Esophagus squamous epithelium (tissue), 5 donors: ENCODE measurements at places on chromosomes 6 and 20.

DNA sequence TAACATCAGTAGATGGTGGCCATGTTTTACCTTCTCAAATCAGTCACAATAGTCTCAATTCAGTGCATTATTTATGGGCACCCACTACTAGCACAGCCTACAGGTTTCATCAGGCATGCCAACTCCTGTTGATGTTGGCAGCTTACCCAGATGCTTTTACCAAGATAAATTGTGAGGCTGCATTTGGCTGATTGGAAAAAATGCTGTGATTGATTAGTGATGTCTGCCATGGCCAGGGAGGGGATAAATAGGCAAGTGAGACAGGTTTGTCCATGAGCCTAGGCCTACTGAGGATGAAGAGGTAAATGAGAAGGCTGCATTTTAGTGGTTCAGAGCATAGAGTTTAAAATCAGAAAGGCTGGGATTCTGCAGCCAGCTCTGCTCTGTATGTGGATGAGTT, 227.1 kb downstream of the NFATC2 start:
- no peak for DNase-seq

GRCh38 chr6:157049133-157049532, 272.0 kb downstream of the ARID1B start:
- no peak for DNase-seq

GRCh38 chr6:150334790-150335783, 33.7 kb upstream of the IYD start:
- DNase-seq = no peak

DNA sequence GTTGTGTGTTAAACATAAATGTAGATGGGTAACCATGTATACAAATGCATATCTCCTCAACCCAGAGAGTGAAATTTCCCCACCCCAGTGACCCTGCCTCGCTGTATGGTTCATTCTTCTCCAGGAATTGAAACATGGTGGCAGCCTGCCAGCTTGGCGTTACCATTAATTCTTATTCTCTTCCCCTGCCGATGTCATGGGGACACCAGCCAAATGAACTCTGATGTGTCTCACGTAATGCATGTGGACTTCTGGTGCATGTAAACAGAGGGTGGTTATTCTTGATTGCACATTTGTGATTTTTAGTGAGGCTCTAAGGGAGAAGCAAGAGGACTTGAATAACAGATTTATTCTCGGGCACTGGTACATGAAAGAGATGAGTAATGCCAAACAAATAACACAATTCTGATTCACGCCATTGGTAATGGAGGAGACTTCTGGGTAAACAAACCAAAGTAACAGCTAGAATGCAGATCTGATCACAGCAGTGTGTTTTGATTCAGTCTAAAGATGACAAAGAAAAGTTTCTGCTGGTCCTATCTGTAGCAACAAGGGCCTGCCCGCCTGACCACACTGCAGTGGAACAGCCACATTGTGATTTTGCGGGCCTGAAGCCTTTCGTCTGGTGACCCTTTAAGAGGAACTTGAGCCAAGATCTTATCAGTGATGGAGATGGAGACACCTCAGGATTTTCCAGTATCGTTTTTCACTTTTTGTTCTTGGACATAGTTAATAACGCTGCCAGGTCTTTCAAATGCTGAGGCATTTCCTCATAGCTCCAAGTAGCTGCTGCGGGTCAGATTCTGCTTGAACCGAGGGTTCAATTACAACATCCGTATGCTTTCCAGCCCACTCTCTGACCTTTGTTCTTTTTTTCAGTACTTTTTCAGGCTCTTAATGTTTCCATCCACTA, 171.8 kb upstream of the AKAP12 start:
- DNase-seq = no peak

DNA sequence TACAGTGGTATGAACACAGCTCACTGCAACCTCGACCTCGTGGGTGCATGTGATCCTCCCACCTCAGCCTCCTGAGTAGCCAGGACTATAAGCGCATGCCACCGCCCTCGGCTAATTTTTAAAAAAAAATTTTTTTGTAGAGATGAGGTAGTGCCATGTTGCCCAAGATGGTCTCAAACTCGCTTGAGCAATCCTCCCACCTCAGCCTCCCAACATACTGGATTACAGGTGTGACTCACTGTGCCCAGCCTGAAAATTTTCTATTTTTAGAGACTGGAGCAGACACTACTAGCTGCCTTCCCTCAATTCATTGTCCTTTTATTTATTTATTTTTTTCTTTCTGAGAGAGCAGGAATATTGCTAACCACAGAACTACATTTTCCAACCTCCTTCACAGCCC, 20.3 kb upstream of the GTF3C6 start:
- DNase-seq = no peak

GRCh38 chr6:74755778-74756177, 450.1 kb downstream of the COL12A1 start:
- no peak for DNase-seq

GRCh38 chr20:56409956-56410355, 2.1 kb upstream of the CASS4 start:
- no peak for DNase-seq

- DNase-seq = no peak
Measured at GRCh38 chr20:55160037-55160436, 684.6 kb downstream of the DOK5 start.

GRCh38 chr20:49561806-49562205, 6.1 kb downstream of the PTGIS start:
- no peak for DNase-seq

GRCh38 chr6:111326563-111326962, 156.5 kb downstream of the REV3L start:
- no peak for DNase-seq

- no peak for DNase-seq
Measured at GRCh38 chr6:154763650-154764049, 30.4 kb downstream of the SCAF8 start.

DNA sequence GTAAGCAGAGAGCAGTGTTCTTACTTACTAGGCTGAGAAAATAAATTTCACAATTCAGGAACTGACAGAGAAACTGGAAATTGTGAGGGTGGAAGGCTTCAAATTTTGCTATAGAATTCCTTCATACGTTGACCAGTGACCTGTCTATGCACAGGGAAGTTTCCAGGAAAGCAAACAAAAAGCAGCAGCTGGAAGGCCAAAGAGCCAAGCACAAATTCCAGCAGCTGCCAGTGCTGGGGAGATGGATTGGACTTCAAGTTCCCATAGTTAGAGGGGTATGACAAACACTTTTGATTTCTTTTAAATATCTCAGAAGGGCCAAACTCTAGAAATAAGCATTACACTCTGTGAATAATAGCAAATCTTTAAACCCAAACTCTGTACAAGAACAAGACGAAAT, 299.1 kb upstream of the KCNQ5 start:
- DNase-seq = no peak

DNA sequence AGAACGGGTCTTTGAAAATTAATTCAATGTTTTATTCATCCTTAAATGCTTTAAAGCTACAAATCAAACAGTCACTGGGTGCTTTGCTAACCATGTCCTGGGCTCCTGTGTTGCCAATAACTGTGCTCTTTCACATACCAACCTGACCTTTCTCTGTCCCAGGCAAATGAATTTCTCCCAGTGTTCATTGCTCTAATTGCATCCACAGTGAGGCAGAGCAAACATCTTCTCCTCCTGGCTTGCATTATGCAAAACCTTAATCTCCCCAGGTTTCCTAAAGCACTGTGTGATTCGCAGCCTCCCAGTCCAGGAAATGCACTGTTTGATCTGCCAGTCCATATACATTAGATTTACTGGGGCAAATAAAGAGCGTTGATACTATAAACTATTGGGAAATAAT, 219.0 kb downstream of the PREX1 start:
- no peak for DNase-seq

DNA sequence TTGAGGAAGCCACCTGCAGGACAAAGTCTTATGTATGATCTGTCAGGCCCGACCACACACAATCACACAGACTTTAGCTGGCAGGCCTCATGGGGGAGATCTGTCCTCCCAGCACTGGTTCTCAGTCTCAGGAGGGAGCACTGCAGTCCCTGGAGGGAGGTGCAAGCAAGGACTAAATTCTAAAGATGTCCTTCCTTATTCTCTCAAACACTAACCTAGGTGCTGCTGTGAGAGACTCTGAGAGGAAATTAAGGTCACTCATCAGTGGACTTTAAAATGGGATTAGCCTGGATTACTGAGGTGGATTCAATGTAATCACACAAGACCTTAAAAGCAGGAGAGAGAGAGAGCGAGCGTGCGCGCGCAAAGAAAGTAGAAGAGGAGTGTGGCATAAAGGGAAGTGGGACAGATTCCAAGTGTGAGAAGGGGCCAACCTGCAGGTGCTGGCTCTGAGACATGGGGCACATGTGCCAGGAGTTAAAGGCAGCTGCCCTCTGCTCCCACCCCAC, 14.3 kb downstream of the GLO1 start:
- DNase-seq = no peak

GRCh38 chr6:125534430-125535263, 214.8 kb upstream of the HEY2 start:
- no peak for DNase-seq

DNA sequence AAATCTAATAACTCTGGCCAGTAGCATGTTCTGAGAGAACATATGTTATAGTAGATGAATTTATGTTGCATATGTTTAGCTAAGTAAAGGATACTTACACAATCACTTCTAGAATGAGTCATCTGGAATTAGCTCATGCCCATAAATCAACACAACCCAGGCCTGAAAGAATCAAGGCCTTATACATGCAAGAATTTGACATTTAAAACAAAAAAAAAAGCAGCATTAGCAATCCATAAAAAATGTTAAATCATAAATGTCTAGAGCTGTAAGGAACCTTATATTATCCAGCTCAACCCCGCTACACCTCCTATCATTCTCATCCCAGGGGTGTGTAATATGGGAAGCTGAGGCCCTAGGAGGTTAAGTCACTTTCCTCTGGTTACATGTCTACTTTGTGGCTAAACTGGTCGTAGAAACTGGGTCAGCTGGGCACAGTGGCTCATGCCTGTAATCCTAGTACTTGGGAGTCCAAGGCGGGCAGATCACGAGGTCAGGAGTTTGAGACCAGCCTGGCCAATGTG, 105.2 kb upstream of the CARMIL1 start:
- no peak for DNase-seq

GRCh38 chr6:137665342-137665934, 171.2 kb upstream of the OLIG3 start:
- no peak for DNase-seq

- no peak for DNase-seq
Measured at GRCh38 chr6:130322673-130323268, 43.0 kb upstream of the TMEM200A start.

GRCh38 chr6:45855642-45856394, 159.8 kb downstream of the CLIC5 start:
- no peak for DNase-seq

GRCh38 chr6:167479901-167480648, 155.2 kb downstream of the TTLL2 start:
- no peak for DNase-seq

- no peak for DNase-seq
Measured at GRCh38 chr6:42177514-42178364, 4.6 kb downstream of the GUCA1A start.

GRCh38 chr6:133055441-133055966, 185.7 kb upstream of the EYA4 start:
- no peak for DNase-seq

- DNase-seq = no peak
Measured at GRCh38 chr6:134551245-134551960, 233.5 kb upstream of the SGK1 start.

DNA sequence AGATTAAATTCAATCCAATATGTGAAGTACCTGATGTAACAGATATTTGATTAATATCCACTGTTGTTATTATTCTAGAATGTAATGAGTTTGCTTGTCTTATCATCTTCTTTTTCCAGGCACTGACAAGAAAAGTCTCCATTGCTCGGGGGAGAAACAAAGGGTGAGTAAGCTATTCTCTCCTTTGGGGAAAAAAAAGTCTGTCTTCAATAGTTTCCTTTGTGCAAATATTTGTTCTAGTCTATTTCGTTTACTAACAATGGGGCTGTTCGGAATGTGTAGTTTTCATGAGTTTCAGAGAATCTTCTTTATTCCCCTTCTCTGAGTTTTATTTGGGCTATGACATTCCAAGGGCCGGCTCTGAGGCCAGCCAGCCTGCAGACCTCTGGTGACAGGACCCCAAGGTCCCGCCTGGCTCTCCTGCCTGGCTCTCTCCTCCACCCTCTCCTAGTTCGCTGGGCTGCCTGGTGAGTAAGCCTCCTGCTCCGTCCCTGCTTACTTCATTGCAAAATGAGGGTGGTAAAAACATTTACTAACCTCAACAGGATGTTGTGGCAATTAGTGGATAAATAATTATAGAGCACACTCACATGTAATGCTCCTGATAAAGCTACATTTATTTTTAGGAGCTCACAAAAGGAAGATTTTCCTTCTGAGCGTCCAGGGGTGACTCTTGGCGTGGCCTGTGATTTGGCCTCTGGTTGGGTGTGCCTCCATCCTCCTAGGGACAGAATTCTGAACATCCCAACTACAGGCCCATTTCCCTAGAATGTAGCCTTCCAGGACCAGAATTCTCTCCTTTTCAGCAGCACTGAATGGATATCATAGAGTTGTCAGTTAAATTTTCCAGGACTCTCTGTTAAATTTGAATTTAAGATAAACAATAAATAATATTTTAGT, 43.1 kb upstream of the SNX9 start:
- DNase-seq = no peak

- no peak for DNase-seq
Measured at GRCh38 chr6:136761227-136761922, 30.9 kb downstream of the MAP3K5 start.

- no peak for DNase-seq
Measured at GRCh38 chr6:56255349-56255748, 8.0 kb upstream of the COL21A1 start.

GRCh38 chr6:129753422-129753821, 43.4 kb upstream of the ARHGAP18 start:
- no peak for DNase-seq

DNA sequence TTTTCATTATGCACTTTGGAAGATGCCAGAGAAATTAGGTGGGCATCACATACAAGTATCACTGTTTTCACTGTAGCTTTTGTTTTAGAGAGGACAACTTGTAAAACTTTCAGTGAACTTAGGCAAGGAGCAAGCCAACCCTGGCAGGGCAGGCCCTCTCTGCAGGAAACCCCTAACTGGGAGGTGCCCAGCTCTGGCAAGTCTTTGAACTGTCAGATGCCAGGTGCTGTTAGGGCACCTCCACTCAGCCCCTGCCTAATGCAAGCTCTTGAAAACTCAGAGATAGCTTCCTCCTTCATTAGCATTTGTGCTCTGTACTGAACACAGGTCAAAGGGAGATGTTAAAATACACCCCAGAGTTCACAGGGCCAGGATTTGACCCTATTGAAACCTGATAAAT, 774.2 kb upstream of the FLRT3 start:
- no peak for DNase-seq
